Activated CD4-positive, alpha-beta T cell treated with anti-CD3 and anti-CD28 coated beads, Interleukin-2, amount 50 U/mL, for 4 hours (primary cell): ENCODE measurements at places on chromosomes 3 and 15.

GRCh38 chr15:22815766-22816165 lies 22.7 kb upstream of the NIPA2 start:
- no peak for DNase-seq

DNA sequence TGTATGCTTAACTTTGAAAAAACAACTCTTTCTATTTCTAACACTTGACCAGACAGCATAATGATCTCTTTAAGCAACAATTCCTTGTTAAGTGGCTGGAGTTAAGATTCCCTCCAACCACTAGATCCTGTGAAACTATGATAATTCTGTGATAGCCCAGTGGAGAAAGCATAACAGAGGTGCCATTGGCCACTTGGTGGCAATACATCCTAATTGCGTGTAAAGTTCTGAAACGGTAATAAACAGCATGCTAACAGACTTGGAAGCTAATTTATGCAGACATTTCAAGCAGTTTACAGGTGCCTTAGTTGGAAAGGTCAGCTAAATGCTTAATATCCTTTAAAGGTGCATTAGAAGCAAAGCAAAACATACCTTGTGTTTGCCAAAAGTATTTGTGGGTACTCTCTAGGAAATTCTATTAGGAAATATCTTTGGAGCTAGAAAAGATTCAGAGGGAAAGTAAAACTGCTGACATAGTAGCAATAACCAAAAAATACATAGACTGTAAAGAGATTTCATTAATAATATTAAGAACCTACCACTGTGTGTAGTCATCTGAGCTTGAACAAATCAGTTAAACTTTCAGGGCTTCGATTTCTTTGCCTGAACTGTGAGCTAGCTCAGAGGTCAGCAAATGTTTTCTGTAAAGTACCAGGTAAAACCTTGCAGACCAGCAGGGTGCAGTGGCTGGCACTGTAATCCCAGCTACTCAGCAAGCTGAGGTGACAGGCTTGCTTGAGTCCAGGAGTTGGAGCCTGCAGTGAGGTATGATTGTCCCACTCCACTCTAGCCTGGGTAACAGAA lies 19.0 kb upstream of the CSTA start:
- no peak for DNase-seq

GRCh38 chr3:160381470-160381869 lies 17.6 kb downstream of the IFT80 start:
- DNase-seq: no peak

- DNase-seq: peak; percentile 77
Observed at GRCh38 chr15:84654689-84655453, 788 bp upstream of the WDR73 start.

DNA sequence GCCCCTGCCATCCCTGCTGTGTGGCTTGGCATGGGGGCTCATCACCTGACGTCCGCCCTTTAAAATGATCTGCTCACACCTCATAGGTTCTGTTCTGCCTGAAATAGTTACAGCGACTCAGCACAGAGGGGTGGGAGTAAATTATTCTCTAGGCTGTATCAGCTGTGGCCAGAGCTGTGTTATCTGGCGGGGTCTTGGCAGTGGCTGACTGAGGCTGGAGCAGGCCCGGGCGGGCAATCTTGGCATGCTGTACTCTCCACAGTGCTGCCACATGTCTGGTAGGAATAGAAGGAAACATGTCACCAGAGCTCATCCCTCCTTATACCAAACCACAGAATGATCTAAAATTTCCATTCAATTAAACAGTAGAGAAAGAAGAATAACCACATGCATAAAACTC lies 499.9 kb upstream of the LMCD1 start:
- DNase-seq: no peak

DNA sequence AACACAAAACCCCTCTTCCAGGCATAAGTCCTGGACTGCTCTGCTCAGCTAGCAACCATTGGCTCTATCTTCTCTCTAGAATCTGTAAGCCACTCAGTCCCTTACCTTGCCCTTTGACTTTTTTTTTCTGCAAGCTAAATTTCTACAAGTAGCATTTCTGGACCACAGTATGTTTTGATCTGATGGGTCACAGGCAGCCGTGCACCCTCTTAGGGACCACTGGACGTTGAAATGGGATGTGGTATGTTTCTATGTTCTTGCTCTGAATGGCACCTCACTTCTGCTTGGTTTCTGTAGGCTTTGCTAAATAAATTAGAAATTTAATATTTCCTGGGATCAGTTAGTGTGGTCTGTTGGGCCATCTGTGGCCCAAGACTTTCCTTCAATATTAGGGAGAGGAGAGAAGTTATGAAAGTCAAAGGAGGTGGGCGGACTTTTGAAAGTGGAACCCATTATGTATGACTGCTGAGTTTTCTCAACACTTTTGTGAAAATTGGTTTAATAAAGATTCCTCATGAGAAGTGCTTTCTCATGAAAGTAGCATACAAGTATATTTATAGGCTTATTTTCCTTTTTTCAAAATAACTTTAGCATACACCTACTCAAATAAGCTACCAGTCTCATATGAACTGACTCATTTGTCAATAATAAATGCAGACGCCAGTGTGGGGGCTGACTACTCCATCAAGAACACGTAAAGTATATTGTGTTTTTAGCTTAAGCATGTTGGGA lies 18.4 kb upstream of the TIPARP start:
- DNase-seq: no peak

DNA sequence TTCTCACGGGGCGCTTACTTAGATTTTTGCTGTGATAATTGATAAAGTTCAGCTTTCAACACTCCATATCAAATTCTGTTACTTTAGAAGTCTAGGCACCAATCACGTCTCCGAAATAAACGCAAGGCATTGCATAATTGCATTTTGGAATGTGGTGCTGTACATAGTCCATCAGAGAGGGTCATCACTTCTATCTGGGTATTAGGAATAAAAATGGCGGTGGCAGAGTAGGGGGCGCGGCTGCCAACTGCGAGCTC lies 365 bp upstream of the UQCC5 start:
- no peak for DNase-seq

DNA sequence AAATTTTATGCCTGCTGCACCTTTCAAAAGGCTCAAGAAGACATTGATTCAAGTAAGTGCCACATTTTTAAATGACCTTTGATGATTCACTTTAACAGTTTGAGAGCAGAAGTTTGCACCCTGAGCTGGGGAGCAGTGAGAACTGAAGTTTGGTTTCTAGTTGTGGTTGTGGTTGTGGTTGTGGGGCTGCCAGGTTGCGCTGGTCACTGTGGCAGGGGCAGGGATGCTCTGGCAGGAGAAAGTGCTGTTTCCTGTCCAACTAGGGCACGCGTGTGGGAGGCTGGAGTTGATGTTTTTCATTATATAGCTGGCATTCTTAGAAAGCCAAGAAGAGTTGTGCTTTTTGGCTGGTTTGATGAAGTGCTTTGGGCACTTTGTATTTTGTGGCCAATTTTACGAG lies 339.7 kb upstream of the NR2F2 start:
- no peak for DNase-seq

DNA sequence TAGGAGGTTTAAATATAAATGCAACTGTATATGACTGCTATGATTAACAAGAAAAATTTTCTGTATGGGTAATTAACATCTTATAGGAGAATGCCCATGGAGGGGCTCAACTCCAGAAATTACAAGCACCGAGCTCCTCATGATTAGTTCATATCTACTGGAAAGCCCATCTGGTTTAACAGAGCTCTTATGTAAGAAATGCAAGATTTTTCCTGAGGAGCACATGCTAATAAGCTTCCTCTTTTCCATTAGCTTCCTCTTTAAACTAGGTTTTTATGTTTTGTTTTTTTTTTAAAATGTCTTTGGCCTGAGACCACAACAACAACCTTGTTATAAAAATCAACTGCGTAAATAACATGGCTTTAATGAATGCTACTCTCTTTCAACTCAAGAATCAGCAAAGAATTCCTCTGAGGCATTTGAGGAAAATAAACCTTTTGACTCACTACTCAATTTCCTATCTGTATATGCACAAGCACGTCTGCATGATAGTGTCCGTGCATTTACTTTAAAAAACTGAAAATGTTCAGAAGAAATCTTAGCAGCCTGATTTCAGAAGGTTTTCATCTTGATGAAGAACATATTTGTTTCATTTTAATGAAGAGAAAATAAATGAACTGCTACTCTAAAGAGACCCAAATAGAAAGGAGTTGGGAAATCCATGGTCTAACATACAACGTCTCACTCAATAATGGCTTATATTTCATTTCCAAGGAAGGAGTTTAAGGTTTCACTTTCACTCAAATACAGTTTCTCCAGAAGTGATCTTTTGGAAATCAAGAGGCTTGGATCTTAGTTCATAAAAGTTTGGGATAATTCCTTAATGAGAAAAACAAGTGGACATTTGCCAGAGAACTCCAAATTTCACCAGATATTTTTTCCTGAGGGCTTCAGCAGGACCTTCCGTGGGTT lies 180.8 kb downstream of the KCNAB1 start:
- no peak for DNase-seq
